Stimulated activated CD4-positive, alpha-beta T cell treated with anti-CD3 and anti-CD28 coated beads, Interleukin-12 subunit alpha, Interleukin-12 subunit beta, amount 100 ng/mL, for 24 hours (primary cell): ENCODE measurements at places on chromosomes 5 and 9.

GRCh38 chr5:144284931-144285502 lies 114.3 kb downstream of the KCTD16 start:
- DNase-seq, result no peak

DNA sequence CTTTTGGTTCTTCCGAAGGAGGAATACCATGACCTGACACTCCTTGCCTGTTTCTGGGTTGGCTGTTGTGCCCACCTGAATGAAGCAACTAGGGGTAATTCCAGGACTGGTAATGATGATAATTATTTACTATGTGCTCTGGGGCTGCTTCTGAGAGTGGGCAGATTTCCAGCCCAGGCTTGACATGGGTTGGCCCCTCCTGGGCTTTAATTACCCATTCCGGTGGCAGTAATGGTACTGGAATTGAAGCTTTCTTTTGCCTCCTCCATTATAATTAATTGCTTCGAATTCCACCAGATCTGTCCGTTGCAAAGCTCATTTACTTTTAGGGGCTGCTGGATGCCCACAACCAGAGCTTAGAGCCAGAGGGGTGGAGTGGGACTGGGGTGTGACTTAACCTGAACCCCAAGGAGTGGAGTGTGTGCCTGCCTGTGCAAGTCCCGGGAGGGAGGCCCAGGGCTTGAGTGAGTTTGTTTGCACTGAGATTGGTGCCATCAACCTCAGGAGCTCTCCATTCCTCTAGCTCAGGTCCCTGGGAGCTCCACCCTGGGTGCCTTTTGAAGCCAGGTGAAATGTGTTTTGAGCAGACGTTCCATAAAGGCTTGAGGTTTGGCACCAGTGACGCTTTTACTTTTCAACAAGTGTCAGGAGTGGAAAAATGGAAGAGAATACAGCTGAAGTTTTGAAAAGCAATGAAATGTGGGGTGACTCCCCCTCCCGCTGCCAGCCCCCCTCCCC lies 214.6 kb downstream of the PDZD2 start:
- DNase-seq, result no peak

DNA sequence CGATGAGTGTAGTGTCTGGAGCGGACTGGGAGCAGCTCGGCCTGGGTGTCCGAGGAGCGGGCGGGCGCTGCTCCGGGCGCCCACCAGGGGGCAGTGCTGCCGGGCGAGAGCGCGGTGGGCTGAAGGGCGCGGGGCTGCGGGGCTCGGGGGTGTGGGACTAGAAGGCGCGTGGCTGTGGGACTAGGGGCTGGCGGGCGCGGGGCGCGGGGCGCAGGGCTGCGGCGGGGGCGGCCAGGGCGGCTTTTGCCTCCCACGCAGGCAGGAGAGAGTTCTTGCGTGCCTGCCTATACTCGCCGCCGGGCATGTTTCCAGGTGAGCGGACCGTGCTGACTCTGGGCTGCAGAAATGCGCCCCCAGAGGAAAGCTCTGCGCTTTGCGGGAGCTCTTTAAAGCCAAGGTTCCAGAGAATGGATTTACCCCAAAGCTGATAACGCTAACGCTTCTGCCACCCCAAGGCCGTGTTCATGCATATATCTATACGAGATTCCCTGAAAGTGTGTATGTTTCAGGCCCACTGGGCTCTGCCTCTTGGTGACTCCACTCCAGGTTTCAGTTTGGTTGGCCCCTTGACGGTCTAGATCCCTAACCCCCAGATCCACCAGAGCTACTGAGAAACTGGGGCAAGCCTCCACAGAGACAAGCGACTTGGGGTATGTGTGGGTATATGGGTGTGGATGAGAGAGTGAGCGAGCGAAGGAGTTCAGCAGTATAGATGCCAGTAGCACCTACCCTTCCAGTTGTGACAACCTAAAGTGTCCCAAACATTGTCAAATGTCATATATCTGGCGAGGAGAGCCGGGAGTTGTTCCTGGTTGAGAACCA lies 56.2 kb downstream of the ACER2 start:
- peak; percentile 27 for DNase-seq

DNA sequence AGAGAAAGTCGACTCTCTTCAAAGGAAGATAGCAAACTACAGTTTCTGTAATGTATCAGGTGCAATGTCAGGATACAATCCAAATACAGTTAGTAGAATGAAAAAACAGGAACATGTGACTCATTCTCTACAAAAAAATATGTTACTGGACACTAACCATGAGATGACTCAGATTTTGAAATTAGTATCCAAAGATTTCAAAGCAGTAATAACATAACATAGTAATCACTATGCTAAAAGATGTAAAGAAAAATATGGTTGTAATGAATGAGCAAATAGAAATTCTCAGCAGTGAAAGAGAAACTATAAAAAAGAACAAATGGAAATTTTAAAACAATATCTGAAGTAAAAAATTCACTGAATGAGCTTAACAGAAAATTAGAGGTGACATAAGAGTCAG lies 42.3 kb downstream of the SHOC1 start:
- no peak for DNase-seq

- no peak for DNase-seq
Observed at GRCh38 chr5:173556142-173557028, 60.1 kb downstream of the BOD1 start.

GRCh38 chr9:121662359-121662758 lies 10.9 kb downstream of the DAB2IP start:
- DNase-seq, result no peak

DNA sequence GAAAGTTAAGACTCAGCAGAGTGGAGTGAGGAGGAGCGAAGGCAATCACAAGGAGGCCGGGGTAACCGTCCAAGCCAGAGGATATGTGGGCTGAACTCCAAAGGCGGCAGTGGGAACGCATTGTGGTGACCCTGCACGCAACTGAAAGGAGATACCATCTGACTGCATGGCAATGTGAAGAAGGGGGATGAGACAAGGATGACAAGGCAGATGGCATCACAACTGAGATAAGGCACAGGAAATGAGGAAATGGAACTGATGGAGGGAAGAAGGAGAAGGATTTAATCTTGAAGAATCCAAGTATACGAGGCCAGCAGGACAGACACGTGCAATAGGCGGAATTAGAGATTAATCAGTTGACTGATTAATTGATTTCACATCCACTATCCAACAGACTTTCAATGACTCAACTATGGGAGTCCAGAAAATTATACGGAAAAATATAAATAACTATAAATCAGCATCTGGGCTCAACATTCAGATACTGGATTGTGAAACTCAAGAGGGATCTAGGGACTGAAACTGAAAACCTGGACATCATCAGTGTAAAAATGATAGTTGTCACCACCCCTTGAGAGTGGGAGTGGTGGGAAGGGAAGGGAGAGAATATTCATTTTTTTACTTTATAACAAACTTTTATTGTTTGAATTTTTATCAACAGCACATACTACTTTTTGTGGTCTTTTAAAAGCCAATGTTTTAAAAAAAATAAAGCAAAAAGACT lies 86.1 kb downstream of the ARL15 start:
- DNase-seq, result no peak

GRCh38 chr9:14433351-14434157 lies 119.6 kb upstream of the NFIB start:
- DNase-seq, result no peak

GRCh38 chr5:159001247-159001646 lies 98.5 kb downstream of the EBF1 start:
- no peak for DNase-seq

DNA sequence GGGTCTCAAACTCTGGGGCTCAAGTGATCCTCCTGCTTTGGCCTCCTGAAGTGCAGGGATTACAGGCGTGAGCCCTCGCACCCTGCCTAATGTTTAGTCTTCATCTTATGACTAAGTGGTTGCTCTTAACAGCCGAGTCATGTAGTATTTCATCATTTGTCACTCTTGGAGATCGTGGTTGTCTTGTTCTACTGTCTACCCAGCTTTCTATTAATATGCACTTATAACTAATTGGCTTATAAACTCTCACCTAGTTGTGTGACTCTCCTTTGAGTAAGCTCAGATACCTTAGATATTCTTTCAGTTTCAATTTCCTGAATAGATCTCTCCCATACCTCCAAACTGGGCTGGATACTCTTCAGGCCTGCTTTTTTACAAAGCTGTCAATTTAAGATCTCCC lies 19.9 kb downstream of the SLC44A1 start:
- no peak for DNase-seq

DNA sequence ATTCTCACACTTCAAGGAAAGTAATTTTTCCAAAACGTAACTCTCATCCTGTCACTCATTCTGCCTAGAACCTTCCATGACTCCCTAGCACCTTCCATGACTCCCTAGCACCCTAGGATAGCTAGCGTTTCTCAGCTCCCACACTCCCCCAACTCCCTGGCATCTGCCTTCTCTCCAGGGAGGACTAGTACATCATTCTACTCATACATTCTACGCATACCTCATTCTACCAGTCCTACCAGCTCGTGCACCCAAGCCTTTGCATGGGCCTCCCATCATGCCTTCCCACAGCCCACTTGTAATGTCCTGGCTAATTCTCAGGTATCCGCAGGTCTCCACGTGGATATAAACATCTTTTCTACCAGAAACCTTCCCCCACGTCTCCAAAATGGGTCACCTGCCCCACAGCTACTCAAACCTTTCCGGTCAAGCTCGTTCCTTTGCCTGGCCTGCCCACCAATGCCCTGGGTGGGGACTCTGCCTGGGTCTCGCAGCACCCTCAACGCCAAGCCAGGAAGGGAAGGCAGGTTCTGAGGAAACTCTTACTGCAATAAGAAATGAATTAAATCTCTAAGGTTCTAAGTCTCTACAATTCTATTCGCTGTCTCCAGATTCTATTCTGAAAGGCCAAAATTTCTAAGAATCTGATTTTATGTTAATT lies 930 bp downstream of the ANKS6 start:
- DNase-seq, result no peak

- DNase-seq, result peak; percentile 74
Observed at GRCh38 chr9:114387680-114388356, at the start of gene AKNA. Gene AKNA, minus strand, starts transcription at chr9:114387982. Its CDS starts 6,649 bp downstream, at chr9:114381333.

DNA sequence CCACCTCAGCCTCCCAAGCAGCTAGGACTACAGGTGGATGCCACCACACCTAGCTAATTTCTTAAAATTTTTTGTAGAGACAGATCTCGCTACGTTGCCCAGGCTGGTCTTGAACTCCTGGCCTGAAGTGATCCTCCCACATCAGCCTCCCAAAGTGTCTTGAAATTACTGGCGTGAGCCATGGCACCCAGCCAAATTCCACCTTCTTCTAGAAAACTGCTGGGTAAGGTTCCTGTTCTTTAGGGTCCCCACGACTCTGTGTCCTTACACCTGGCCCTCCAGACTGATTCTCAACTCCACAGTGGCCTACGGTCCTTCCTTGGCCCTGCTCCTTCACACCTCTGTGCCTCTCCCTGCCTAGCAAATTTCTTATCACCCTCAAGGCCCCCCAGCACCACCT lies 1.9 kb downstream of the MAPK9 start:
- no peak for DNase-seq

- DNase-seq, result no peak
Observed at GRCh38 chr9:89093201-89093975, 85.2 kb downstream of the SHC3 start.

- no peak for DNase-seq
Observed at GRCh38 chr5:127887282-127887681, 184.1 kb downstream of the CCDC192 start.

DNA sequence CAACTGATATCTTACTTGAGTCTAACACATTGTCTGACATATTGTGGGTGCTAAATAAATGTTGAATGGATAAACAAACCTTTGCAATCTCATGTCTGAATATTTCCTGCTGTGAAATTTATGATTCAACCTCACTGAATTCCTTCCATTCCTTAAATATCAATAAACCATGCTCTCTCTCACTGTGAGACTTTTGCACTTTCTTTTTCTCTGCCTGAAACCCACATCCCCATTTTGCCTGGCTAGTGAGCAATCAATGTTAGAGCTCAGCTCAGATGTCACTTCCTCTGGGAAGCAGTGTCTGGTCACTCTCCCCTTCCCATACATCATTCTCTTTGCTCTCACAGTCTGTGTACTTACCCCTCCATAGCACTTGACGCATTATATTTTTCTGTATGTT lies 383.7 kb upstream of the TRPC7 start:
- no peak for DNase-seq

DNA sequence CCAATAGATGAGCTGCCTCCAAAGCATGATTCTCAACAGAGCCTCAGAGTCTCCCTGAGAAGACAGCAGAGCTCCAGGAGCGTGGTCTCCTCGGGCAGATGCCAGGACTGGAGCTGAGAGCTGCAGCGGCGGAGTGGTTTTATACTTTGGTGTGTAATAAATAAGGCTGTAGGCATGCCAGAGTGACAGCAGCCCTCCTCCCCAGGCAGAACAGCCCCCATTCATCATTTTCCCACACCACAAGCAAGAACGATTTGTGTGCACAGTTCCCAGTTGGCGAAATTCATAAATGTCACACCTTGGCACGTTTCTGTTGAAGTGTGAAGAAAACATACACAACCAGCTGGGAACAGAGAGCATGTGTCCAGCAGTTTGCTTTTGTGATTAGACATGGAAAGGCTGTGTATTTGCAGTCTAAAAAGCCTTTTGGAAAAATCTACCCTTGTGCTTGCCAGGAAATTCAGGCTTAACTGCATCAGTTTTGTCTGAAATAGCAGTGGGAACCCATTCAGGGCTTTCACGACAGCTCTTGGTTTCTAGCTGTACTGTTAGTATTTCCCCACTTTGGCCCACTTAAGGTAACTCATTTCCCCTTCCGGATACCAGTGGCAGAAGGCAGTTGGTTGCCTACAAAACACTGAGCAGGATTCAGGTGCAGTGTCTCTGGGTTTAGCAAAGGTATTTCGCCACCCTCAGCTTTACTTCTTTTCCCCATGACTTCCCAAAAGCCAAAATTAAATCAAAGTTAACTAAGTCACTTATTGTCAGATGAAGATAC lies at the start of gene C1QTNF3:
C1QTNF3 (minus strand) TSS at position 115 of the 778 bp plus-strand sequence; CDS start at position 27, 88 bp downstream.
- no peak for DNase-seq

- DNase-seq, result no peak
Observed at GRCh38 chr5:178625679-178626483, 969 bp downstream of the CLK4 start.

GRCh38 chr5:151614565-151614964 lies 23.4 kb upstream of the FAT2 start:
- DNase-seq, result no peak

DNA sequence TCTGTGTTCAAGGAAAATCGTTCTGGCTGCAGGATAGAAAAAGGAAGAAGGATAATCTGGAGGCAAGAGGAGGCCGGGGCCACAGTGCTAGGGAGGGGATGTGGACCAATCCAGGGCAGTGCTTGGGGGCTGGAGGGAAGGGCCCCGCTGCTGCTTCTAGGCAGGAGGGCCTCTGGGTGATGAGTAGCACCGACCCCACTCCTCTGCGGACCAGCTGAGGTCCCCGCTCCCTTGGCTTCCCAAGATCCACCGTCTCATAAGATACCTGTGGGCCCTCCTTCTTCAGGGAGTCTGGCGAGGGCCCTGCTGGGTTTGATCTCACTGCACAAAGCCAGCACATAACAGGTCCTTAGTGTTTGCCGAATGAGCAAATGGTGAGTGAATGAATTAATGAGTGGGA lies 93.5 kb upstream of the MVB12B start:
- no peak for DNase-seq

GRCh38 chr9:27350382-27350976 lies 53.5 kb upstream of the EQTN start:
- no peak for DNase-seq

DNA sequence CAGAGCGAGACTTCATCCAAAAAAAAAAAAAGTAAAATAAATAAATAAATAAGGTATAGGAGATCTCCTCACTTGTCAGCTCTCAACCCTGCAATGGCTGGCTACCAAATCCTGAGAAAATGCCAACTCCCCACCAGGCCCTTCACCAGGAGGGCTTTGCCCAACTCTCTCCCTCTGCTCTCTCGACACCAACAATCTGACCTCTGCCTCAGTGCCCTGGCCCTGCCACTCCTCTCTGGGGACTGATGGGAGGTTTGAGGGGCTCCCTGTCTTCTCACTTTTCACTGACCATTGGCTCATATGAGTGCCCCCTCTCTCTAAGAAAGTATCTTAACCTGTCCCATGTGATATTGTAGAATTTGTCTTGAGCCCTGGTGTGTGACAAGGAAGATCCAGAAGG lies 52.6 kb upstream of the SH3PXD2B start:
- no peak for DNase-seq
